Fibroblast of skin of left quadriceps (primary cell): ENCODE measurements at places on chromosomes 5 and 9.

GRCh38 chr9:112349008-112349333 lies 15.6 kb upstream of the PTBP3 start:
- DNase-seq = no peak

DNA sequence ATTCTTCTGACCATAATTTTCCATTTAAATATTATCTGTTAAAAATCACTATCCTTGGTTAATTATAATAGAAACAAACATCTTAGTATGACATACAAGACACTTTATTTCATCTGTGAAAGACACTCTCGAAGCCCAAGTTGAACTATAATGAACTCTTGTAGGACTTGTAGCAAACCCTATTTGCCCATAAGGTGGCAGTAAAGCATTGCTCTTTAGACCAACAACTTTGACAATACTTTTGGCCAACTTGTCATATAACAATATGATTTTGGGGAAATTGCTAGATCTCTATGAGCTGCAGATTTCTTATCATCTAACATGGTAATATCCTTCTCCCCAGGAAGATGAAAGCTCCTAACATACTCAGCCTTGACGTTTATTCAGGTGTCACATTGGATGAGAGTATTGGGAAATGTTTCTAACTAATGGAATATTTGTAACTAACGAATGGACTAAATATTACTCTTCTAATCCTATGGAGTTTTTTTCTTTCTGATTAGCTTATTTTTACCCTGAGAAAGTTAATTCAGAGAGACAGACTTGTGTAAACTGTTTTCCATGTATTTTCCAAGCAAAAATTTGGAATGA lies 11.0 kb downstream of the SPINK14 start:
- DNase-seq = peak; percentile 22

- no peak for DNase-seq
Measured at GRCh38 chr5:120602033-120602432, 137.9 kb downstream of the PRR16 start.

DNA sequence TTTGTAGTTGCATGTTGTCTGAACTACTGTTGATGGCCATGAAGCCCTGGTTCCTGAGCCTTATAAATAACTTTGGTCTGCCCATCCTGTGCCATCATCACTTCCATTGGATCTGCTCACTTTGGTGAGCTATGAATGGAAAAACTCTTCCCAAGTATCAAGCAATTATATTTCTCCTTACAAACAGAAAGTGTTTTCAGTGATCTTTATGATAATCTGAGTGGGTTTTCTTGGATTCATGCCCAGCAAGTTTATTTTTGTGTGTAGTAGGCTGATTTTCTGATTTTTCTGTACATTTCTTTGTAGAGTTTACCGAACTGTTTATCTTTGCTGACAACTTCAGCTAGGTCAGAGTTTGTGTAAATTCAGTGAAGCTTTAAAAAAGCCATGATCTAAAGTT lies 31.0 kb downstream of the CAMK4 start:
- DNase-seq = no peak

DNA sequence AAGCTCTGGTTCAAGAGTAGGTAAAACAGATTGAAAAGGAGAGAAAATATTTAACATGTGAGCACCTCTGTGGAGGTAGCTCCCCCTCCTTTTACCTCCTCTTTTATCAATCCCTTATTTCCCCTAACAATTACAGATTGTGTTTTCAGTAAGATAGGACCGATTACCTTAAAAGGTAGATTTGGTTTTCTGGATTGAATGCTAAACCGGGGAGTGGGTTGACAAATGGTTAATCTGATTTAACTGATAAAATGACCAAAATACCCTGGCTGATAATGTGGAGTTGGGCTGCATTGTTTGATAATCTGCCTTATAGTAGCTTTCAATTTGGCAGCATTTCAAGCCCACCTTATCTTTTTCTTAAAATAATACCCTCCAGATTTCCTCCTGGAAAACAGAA lies 83.9 kb downstream of the EGFLAM start:
- no peak for DNase-seq

GRCh38 chr9:89743573-89744254 lies 138.9 kb downstream of the GADD45G start:
- DNase-seq = no peak

- no peak for DNase-seq
Measured at GRCh38 chr9:6230037-6230780, 14.6 kb downstream of the IL33 start.

- peak; percentile 92 for DNase-seq
Measured at GRCh38 chr5:127988146-127988760, 95.3 kb upstream of the SLC12A2 start.

DNA sequence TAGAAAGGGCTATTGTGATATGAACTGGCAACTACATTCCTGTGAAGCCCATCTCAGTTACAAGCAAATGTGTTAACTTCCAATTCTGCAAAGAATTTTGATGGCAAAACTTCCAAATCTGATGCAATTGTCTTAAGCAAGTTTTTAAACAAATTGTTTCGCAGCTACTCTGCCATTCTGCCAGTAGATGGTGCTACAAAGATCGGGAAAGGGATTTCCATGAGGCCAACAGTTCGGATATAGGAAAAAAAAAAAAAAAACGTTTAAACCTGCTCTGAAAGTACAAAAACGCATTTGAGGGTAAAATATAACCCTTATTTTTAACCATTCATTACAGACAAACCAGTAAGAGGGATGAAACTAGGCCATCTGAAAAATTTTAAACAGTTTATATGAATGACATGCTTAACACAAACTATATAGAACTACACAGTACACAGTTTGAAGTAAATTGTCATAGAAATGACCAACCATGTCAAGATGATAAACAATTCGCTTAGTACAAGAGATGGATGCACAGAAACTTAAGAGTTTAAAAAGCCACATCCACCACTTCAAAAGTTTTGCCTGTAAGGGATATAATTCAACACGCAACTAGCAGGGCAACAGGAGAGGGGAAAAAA lies 2.2 kb downstream of the HNRNPA0 start:
- DNase-seq = peak; percentile 63

DNA sequence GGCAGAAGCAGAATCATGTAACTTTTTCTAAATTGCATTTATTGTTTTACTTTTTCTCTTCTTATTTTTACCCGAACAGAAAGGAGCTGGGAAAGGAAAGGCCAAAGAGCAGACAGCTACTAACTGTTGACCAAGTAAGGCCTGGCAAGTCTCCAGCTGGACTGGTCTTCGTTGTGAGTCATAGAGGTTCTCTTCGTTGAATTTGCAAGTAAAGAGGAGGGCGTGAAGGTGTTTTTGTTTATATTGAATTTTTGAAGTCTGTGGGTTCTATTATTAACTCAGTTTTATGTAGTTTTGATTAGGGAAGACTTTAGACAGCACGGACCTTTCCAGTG lies 416.5 kb upstream of the CCNH start:
- no peak for DNase-seq

GRCh38 chr5:161507591-161507990 lies 38.9 kb downstream of the GABRB2 start:
- peak; percentile 1 for DNase-seq

DNA sequence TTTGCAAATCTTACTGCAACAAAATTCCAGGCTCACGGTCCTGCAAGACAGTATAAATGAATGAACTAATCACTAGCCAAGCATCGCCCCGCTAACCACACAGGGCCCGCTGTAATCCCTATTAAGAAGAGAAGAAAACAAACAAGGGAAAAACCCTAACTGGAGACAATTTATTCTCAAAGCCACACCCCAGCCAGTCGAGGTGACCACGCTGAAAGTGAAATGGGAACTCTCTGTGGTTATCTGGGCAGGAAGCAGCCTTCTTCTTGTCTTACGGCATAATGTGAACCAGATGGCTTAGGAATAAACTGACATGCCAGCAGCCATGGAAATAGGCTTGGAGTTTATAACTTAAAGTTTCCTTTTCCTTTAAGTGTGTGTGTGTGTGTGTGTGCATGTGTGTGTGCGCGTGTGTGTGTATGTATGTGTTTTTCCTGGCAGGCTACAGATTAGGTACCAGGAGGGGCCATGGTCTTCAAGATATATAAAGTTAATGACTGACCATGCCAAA lies 120.2 kb downstream of the SEMA6A start:
- DNase-seq = peak; percentile 92

GRCh38 chr5:154273028-154273617 lies 82.6 kb downstream of the GALNT10 start:
- no peak for DNase-seq

DNA sequence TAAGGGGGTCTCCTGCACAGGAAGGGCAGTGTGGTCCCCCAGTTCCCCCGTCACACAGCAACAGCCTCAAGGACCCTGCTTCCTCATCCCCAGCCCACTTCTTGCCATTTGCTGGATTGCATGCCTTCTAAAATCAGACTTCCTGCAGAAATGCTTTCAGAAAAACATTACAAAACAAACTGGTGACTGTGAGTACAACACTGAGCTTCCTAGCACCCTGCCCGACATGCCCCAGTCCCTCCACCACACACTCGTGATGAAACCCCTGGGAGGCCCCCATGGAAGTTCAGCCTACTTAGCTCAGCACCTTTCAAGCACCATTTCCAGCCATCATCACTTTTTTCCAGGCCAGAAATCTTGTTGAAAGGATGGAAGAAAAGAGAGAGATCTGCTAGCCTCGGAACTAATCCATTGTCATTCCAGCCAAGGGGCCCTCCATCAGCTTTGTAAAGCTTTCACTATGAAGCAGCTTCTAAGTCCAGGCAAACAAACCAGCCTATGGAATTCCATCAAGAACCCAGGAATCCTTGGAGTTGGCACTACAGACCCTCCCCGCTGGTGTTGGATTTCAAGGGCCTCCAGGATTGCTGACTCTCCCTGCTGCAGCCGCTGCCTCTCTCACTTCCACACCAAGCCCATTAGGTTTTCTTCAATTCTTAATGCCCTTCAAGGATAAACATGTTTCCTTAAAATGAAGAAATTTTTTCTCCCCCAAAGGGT lies 114.6 kb downstream of the C5orf15 start:
- no peak for DNase-seq

- DNase-seq = no peak
Measured at GRCh38 chr9:134826336-134827285, 54.0 kb upstream of the FCN2 start.

- DNase-seq = no peak
Measured at GRCh38 chr9:137055385-137056364, 1.8 kb upstream of the ENTPD2 start.

GRCh38 chr9:34987160-34987901 lies 2.2 kb upstream of the DNAJB5 start:
- DNase-seq = no peak

- no peak for DNase-seq
Measured at GRCh38 chr5:110008131-110008530, 318.4 kb downstream of the MAN2A1 start.

DNA sequence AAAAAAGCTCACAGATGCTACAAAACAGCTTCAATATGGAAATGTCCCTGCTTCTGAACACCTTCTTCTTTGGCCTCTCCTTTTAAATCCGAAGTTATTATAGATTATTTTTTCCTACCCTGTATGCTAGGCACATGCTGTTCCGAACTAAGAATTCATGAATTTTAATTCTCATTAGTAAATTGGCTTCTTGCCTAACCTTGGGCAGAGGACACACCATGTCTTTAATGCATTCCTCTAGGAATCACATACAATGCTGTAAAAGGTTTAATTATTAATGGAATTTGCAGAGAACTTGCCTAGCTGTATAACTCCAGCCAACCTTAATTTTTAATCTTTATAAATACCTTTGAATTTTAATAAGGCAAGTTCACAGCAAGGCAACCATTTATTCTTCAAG lies 234.4 kb downstream of the NTRK2 start:
- no peak for DNase-seq

DNA sequence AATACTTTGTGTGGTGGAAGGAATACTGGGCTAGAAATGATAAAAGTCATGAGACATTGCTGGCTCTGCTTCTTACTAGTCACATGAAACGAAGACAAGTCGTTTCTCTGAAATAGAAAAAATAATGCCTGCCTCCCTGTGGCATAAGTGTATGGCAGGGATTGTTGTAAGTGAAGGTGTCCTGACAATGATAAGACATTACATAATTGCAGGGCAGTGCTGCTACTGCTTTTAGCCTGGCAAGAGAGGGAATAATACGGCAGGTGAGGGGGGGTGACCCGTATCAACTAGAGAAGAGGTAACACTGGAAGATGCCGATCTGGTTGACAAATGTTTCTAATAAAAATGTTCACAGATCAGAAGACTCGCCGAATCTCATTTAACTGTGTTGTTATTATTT lies 314.3 kb downstream of the KIAA0825 start:
- no peak for DNase-seq

DNA sequence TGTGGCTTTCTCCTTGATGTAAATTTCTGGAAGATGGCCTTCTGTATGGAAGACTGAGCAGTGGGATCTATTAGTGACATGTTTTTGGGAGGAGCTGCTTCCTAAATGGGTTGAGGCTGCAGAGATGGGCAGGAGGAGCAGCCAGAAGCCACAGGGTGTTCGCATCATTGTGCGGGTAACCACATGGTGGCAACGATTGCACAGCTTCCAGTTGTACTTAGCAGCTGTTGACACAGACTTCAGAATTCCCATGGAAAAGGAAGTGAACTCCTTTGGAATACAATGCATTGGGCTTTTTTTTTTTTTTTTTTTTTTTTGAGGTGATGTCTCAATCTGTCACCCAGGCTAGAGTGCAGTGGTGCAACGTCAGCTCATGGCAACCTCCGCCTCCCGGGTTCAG lies 297.3 kb downstream of the NR3C1 start:
- DNase-seq = peak; percentile 41

DNA sequence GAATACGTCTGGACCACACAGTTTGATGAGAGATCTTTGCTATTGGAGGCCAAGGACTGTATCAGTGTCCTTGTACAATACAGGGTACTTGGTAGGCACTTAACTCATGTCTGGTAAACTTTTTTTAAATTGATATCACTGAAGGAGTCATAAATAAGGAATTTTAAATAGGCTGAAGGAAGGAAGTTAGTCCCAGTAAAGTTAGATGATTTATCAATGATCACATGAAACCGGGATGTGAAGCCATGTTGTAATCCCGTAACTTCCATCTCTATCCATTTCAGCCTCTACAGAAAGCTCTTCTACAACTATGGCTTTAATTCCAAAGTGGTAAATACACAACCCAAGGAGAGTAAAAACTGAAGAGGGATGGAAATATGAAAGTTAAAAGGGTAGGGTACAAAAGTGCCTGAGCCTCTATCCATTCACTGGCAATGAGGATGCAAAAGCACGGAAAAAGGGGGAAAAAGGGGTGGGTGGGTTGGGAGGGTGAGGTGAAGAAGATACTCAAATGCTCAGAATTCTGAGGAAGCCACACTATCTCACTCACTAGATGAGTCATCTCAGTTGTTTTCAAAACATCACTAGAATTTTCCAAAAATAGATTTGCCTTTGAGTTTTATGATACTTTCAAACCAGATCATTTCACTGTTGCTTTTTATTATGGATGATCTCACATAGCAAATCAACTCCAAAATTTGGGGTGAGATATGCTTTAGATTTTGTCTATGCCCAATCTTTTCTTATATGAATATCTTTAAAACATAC lies 1053.5 kb downstream of the NR2F1-AS1 start:
- DNase-seq = peak; percentile 42
